ENCODE measurements at places on chromosomes 11 and 22. TPM values are rescaled to one million over a fixed set of nuclear protein-coding genes. Genes with fewer than 3 reads are reported as not detected.

The NLRP14 gene
- 0.21 TPM for total RNA-seq

The GALNT18 gene
- 8.6 TPM for total RNA-seq

The FOLR2 gene
- total RNA-seq: not detected

The CYP2D6 gene
- 3.8 TPM for total RNA-seq

The TRIM66 gene
- total RNA-seq: 13.4 TPM

The TMEM191C gene
- 0.54 TPM for total RNA-seq

The TALDO1 gene
- 279 TPM for total RNA-seq

DNA sequence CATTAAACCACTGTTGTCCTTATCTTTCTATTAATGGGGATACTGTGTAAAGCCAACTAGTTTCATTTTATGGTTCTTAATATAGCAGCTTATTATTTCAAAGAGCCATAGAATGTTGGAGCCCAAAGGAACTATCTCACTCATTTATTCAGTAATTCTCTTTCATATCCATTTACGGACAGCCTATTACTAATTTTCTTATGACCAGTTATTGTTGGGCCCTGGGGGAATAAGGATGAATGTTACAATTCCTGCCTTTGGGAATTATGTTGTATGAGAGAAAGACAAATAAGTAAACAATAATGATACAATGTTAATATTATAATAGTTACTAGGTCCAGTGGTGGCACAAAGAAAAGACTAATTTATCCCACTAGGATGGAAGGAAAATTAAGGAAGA lies 52.4 kb downstream of the AAMDC start:
- peaks cover 8% of the 10 kb centered on the region for H3K36me3 ChIP-seq
- H3K4me3 ChIP-seq: no peak overlapping the region
- no peaks in the 10 kb centered on the region for H3K4me1 ChIP-seq

GRCh38 chr11:68581439-68581838 lies 102.9 kb upstream of the GAL start:
- no peak for DNase-seq
- H3K4me1 ChIP-seq: peaks cover 14% of the 10 kb centered on the region
- no peak overlapping the region for H3K4me3 ChIP-seq
- no peaks in the 10 kb centered on the region for H3K27me3 ChIP-seq
- peaks cover 64% of the 10 kb centered on the region for H3K36me3 ChIP-seq
- H3K27ac ChIP-seq: peak overlapping the region; percentile 38

- DNase-seq: no peak
- H3K4me1 ChIP-seq: no peaks in the 10 kb centered on the region
- H3K4me3 ChIP-seq: no peak overlapping the region
- H3K27me3 ChIP-seq: peaks cover 17% of the 10 kb centered on the region
- no peak overlapping the region for H3K27ac ChIP-seq
Observed at GRCh38 chr11:102685338-102685737, 20.2 kb downstream of the MMP27 start.

DNA sequence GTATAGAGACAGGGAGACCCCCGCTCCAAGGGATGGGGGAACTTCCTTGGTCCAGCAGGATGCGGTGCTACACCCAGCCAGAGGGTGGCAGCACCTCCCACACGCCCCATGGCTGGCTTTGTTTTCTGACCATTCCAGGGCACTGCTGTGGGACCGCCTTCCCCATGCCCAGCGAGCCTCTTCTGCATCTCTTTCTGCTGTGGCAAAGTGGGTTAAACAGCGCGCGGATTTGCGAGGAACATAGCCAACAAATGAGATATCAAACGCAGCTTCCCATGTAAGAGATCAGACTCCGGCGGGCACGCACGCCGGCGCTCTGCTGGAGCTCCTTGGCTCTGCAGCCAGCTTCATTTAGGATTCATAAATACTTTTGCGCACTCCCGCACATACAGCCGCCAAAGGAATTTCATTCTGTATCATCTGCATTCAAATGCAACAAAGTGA lies 485.8 kb upstream of the CADM1 start:
- H3K4me1 ChIP-seq: no peaks in the 10 kb centered on the region
- H3K27ac ChIP-seq: no peak overlapping the region
- H3K27me3 ChIP-seq: no peaks in the 10 kb centered on the region
- H3K36me3 ChIP-seq: no peaks in the 10 kb centered on the region
- no peak for DNase-seq

GRCh38 chr22:49538006-49538405 lies 289.7 kb downstream of the BRD1 start:
- no peaks in the 10 kb centered on the region for H3K27me3 ChIP-seq
- no peak for DNase-seq
- no peaks in the 10 kb centered on the region for H3K4me1 ChIP-seq
- H3K36me3 ChIP-seq: no peaks in the 10 kb centered on the region
- H3K4me3 ChIP-seq: no peak overlapping the region

DNA sequence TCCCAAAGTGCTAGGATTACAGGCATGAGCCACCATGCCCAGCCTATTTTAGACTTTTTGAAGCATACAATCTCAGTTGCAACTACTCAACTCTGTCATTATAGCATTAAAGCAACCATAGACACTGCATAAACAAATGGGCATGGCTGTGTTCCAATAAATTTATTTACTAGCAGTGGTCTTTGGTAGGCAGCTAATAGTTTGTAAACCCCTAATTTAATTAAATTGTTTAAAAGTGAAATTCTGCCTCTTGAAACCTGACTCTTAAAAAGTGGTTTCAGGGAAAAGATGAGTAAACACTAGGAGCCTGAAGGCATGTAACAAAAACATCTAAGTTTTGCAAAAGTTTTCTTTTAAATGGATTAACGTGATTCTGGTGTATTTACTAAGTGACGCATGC lies 1364.5 kb downstream of the LRRC4C start:
- H3K27ac ChIP-seq: no peak overlapping the region
- no peaks in the 10 kb centered on the region for H3K27me3 ChIP-seq
- H3K4me3 ChIP-seq: no peak overlapping the region
- no peaks in the 10 kb centered on the region for H3K36me3 ChIP-seq

GRCh38 chr11:114400216-114400914 lies at the start of the genes C11orf71 and RBM7:
Gene C11orf71, minus strand, starts transcription at chr11:114400511. Its CDS starts 180 bp downstream, at chr11:114400331.
Gene RBM7, plus strand, starts transcription at chr11:114400666. Its CDS starts 6 bp downstream, at chr11:114400672.
- H3K4me3 ChIP-seq: peak within 1 kb of the TSS; percentile 92
- peaks cover 39% of the 10 kb centered on the region for H3K4me1 ChIP-seq
- H3K27me3 ChIP-seq: peaks cover 2% of the 10 kb centered on the region
- H3K27ac ChIP-seq: peak within 1 kb of the TSS; percentile 99

DNA sequence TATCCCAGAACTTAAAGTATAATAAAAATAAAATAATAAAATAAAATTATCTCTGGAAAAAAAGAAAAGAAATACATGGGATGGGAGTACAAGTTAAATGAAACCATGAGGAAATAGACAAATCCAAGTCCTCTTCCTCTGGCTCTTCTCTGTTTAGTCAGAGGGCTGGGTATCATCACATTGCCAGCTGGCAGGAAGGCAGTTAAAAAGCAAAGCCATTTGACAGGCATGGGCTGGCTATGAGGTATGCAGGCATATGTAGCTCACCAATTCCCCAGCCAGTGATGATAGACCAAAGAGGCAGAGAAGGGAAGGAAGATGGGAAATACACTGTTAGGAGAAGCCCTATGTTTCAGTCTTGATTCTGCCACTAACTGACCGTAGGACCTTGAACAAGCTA lies 6.5 kb downstream of the LYVE1 start:
- no peaks in the 10 kb centered on the region for H3K4me1 ChIP-seq
- no peak overlapping the region for H3K27ac ChIP-seq
- peaks cover 20% of the 10 kb centered on the region for H3K27me3 ChIP-seq
- H3K4me3 ChIP-seq: no peak overlapping the region
- no peak for DNase-seq

GRCh38 chr22:21827628-21828267 lies 39.7 kb downstream of the MAPK1 start:
- peaks cover 26% of the 10 kb centered on the region for H3K4me1 ChIP-seq
- H3K4me3 ChIP-seq: no peak overlapping the region
- DNase-seq: no peak
- no peaks in the 10 kb centered on the region for H3K27me3 ChIP-seq

DNA sequence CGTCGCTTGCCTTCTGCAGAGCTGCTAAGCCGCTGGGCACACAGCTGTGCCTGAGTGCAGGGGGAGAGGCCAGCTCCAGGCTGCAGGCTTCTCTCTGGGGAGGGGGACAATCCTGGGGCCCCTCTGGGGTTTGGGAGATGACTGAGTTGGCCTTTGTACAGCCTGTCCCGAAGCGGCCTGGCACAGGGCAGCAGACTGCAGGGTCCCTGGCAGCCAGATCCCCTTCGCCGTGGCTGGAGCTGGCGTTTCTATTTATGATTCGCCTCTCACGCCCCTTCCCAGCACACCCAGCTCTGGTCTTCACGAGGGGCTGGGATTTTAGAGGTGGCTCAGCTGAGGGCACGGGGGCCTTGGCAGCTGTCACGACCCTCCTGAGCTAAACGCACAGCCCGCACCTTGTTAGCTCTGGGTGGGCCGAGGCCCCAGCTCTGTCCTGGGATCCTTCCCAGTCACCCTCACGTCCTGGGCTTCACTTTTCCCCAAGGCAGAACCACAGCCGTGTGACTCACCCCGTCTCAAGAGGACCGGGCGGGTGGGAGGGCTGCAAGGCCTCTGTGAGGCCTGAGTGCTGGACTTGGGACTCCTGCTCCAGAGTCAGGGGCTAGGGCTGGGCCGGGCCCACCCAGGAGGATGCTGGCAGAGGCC lies 18.4 kb downstream of the OSBPL5 start:
- no peaks in the 10 kb centered on the region for H3K27me3 ChIP-seq
- no peak overlapping the region for H3K27ac ChIP-seq
- no peak overlapping the region for H3K4me3 ChIP-seq
- H3K36me3 ChIP-seq: no peaks in the 10 kb centered on the region
- H3K4me1 ChIP-seq: no peaks in the 10 kb centered on the region

- no peak overlapping the region for H3K27ac ChIP-seq
- no peak for DNase-seq
- H3K27me3 ChIP-seq: peaks cover 53% of the 10 kb centered on the region
- H3K4me1 ChIP-seq: peaks cover 17% of the 10 kb centered on the region
- H3K36me3 ChIP-seq: peaks cover 8% of the 10 kb centered on the region
Observed at GRCh38 chr11:44866286-44866685, 84.4 kb downstream of the TP53I11 start.

- DNase-seq: peak; percentile 58
- H3K27me3 ChIP-seq: peaks cover 5% of the 10 kb centered on the region
- no peak overlapping the region for H3K27ac ChIP-seq
- H3K36me3 ChIP-seq: no peaks in the 10 kb centered on the region
- no peaks in the 10 kb centered on the region for H3K4me1 ChIP-seq
Observed at GRCh38 chr11:60345489-60345888, 18.4 kb downstream of the MS4A6E start.

GRCh38 chr11:128415539-128415938 lies 171.8 kb downstream of the ETS1 start:
- H3K4me3 ChIP-seq: no peak overlapping the region
- H3K27ac ChIP-seq: no peak overlapping the region
- H3K36me3 ChIP-seq: no peaks in the 10 kb centered on the region
- H3K27me3 ChIP-seq: no peaks in the 10 kb centered on the region

GRCh38 chr11:115087791-115088190 lies 409.5 kb downstream of the NXPE2 start:
- no peaks in the 10 kb centered on the region for H3K27me3 ChIP-seq
- H3K27ac ChIP-seq: no peak overlapping the region
- no peak overlapping the region for H3K4me3 ChIP-seq

- no peak overlapping the region for H3K27ac ChIP-seq
- no peaks in the 10 kb centered on the region for H3K4me1 ChIP-seq
- H3K36me3 ChIP-seq: no peaks in the 10 kb centered on the region
- no peak overlapping the region for H3K4me3 ChIP-seq
- H3K27me3 ChIP-seq: no peaks in the 10 kb centered on the region
Observed at GRCh38 chr11:9535189-9535781, 38.2 kb upstream of the WEE1 start.

DNA sequence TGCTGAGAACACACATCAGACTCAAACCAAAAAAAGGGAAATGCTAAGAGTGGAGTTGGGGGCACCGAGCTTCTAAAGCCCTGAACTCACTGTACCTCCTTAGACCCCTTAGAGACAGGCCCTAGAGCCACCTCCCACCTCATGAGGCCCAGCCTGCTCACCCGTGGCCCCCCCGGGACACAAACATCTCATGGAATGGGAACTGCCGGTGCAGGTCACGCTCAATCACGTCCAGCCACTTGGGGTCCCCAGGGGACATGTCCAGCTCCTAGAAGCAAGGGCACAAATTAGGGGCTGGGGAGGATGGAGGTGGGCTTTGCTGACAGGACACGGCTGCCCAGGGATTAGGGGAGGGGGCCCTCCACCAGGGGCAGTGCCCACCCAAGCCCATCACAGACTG lies 6.3 kb upstream of the CASTOR1 start:
- peaks cover 41% of the 10 kb centered on the region for H3K36me3 ChIP-seq
- no peaks in the 10 kb centered on the region for H3K27me3 ChIP-seq
- H3K4me3 ChIP-seq: no peak overlapping the region
- no peak overlapping the region for H3K27ac ChIP-seq
- peaks cover 34% of the 10 kb centered on the region for H3K4me1 ChIP-seq

- H3K36me3 ChIP-seq: peaks cover 3% of the 10 kb centered on the region
- H3K4me1 ChIP-seq: peaks cover 39% of the 10 kb centered on the region
- no peak overlapping the region for H3K4me3 ChIP-seq
- H3K27me3 ChIP-seq: peaks cover 13% of the 10 kb centered on the region
- no peak for DNase-seq
Observed at GRCh38 chr11:13944016-13944415, 18.5 kb upstream of the SPON1 start.

GRCh38 chr11:47005441-47005840 lies 68.9 kb downstream of the CSTPP1 start:
- H3K4me3 ChIP-seq: no peak overlapping the region
- H3K27ac ChIP-seq: no peak overlapping the region
- DNase-seq: no peak
- peaks cover 2% of the 10 kb centered on the region for H3K36me3 ChIP-seq
- H3K4me1 ChIP-seq: peaks cover 21% of the 10 kb centered on the region
- H3K27me3 ChIP-seq: no peaks in the 10 kb centered on the region

DNA sequence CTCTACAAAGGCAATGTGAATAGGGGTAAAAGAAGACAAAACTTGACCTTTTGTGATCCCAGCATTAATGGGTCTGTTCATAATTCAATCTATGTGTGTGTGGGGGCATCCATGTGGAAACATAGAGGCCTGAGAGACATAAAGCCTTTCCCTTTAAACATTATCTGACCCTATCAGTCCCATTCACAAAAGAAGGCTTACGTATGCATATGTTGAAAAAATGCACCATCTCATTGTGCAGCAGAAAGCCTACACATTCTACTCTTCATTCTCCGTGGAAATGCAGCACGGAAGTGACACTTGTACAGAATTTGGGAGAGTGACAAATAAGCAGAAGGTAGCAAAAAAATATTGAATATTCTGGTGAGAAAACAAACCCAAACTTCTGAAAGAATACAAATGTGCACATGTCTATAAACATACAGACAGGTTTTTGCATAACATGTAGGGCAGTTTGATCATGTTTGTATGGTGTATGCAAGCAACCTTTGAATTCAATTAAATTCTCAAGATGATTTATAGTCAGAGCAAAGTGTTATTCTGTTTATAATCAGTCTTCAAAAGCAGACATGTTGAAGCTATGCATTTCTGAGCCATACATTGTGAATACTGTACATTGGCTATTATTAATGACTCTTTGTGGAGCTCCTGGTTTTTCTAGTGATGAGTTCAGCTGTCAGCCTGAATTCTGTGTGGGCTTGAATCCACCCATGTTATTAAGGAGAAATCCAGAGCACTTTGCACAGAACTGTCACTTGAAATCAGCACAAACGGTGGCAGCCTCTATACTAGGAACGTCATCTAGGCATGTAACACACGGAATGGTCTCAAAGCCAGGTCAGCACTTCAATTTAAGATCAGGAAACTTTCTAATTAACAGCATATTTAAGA lies 236.8 kb downstream of the DCDC1 start:
- H3K36me3 ChIP-seq: no peaks in the 10 kb centered on the region
- DNase-seq: no peak
- no peak overlapping the region for H3K27ac ChIP-seq
- H3K4me1 ChIP-seq: no peaks in the 10 kb centered on the region

GRCh38 chr11:8527939-8528338 lies 66.1 kb downstream of the STK33 start:
- H3K27me3 ChIP-seq: peaks cover 4% of the 10 kb centered on the region
- H3K4me1 ChIP-seq: no peaks in the 10 kb centered on the region
- no peak for DNase-seq
- H3K27ac ChIP-seq: no peak overlapping the region
- H3K4me3 ChIP-seq: no peak overlapping the region
- H3K36me3 ChIP-seq: no peaks in the 10 kb centered on the region

Data from activated CD4-positive, alpha-beta T cell treated with anti-CD3 and anti-CD28 coated beads, Interleukin-2, amount 10 ng/mL, durations not matched to agents 24 days and 14 days (primary cell).